ENCODE measurements at places on chromosomes 11 and 22.
A peak's percentile ranks its signal among the peaks of the same experiment; 100 is the strongest.

DNA sequence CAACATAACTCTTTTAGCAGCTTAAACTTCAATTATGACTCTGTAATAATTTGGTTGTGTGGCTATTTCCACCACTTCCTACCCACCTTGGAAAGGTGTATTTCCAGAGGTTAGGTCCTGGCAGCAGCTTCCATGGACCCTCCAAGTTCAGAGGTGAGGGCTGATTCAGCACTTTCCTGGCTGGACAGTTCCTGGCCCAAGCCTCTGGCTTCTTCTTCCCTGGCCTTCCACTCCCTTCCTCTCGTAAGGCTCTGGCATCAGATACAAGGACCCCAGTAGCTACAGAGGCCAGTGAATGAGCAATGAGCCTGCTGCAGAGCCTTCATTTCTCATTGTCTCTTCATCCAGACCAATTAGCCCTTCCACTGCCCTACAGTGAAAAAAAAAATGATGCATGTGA is 98.1 kb upstream of the KIRREL3 start:
- DNase-seq = no peak

DNA sequence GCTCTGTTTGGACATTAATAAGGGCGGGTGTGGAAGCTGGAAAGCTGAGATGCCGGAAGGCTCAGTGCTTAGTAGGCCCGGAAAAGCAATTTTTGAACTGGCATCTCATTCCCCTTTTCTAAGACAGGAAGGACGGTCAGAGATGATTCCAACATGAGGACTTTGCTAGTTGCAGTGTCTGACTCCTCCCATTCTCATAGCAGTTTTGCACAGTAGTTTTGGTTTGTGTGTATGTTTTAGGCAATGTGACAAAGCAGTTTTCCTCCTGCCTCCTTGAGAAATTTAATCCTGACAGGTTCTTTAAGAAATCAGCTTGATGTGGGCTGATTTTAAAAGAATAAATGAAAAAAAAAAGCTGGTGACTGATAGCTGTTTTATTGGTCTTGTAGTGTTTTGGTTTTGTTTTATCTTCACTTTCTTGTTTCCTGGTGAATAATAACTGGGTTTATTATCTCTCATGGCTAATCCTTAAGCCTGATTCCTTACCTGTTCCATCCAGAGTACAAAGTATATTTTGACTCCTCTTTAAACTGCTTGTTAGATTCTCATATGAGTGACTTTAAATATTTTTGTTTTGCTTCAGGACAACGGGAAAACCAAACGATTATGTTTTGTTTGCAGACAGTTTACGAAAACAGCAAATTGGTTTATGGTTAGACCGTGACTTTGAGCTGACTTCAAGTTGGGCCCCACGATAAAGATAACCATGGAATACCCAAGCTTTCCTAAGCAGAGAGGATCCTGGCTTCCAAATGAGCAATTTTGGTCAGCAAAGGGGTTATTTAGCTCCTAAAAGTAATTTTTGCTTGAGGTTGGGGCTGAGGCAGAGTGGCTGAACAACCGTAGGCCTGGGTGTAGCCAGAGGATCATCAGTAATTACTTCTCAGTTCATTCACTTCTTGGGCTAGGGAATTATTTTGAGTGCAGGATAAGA is 3.4 kb downstream of the PTPRJ start:
- DNase-seq = no peak

GRCh38 chr11:12702999-12703453 is 28.8 kb downstream of the TEAD1 start:
- DNase-seq = no peak

- peak; percentile 66 for DNase-seq
Measured at GRCh38 chr11:124402326-124402922, 3.6 kb upstream of the OR8B3 start.

GRCh38 chr11:3115321-3115720 is 49.8 kb downstream of the OSBPL5 start:
- no peak for DNase-seq

- DNase-seq = no peak
Measured at GRCh38 chr11:67120881-67121710, 2.0 kb downstream of the KDM2A start.

DNA sequence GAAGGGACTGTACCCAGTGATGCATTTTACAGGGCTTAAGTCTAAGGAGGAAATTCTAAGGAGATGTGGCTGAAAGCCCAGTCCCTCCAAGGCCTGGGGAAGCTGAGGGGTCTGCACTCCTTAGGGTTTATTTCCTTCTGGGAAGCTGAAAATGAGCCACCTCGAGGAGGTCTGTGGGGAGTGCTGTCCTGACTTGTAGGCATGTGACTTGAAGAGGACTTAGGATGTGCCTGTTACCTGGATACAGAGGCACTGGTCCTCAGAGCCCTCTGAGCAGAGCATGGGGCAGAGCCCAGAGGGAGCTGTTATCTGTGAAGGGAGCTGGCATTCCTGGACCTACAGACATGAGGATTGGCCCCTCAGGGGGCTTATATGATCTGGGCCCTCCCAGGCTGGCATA is 77.1 kb downstream of the TP53I11 start:
- DNase-seq = no peak

DNA sequence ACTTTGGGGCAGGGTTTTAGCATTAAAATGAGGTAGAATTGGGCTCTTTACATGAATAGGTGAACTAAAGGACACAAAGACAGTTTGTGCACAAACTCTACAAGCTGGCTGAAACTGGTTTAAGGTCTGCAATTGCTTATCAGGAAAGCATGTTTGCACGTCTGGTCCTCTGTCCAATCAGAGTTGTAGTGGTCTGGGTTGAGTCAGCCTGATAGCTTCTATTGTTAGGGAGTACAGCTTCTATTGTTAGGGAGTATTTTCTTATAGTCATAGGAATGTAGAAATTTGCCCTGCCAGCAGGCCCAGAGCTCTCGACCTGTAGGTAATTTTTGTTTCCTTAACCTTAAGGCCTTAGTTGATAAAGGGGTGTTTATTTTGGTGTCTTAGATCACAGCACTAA is 1422.4 kb downstream of the LRRC4C start:
- no peak for DNase-seq

- no peak for DNase-seq
Measured at GRCh38 chr22:39481054-39481453, 21.0 kb upstream of the MIEF1 start.

DNA sequence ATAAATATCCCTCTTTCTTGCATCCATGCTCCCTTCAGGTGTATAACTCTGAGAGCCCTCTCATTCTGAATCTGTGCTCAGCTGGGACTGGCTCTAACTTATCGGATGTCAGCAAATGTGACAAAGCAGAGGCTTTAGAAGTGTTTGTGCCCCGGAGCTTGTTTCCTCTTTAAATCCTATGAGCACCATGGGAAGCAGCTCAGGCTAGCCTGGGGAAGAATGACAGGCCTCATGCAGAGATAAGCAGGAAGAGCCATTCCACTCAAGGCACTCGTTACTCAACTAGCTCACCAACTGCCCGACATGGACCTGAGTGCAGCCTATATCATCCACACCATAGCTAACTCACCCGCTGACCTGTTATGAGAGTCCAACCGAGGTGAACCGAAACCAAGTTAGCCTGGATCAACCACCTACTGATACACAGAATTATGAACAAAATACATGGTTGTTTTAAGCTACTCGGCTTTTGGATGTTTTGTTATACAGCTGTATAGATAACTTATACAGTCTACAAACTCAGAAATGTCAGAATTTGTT is 990.7 kb downstream of the NTM start:
- DNase-seq = no peak

GRCh38 chr11:35272391-35272902 is 133.5 kb downstream of the CD44 start:
- DNase-seq = no peak

GRCh38 chr11:1504581-1505290 is 18.2 kb upstream of the MOB2 start:
- DNase-seq = no peak

- no peak for DNase-seq
Measured at GRCh38 chr11:112795142-112795815, 165.9 kb upstream of the NCAM1 start.

GRCh38 chr11:58742981-58743880 is 11.5 kb upstream of the GLYAT start:
- DNase-seq = no peak
